ENCODE measurements at places on chromosomes 5 and 9.

DNA sequence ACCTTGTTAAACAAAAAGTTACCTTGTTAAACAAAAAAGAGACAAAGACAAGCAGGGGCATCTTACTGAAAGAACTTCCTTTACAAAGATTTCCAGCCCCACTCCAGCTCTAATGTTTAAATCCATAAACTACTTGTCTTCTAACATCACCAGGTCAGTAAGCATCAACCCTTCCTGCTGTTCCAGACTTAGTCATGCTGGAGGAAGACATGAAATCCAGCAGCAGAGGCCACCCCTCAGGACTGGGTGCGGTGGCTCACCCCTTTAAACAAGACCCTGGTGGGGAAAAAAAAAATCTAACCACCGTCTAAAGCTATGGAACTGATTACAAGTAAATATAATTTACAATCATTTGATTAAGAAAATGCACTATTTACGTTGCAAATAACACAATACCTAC, 9.1 kb downstream of the PDCL start:
- DNase-seq: no peak

DNA sequence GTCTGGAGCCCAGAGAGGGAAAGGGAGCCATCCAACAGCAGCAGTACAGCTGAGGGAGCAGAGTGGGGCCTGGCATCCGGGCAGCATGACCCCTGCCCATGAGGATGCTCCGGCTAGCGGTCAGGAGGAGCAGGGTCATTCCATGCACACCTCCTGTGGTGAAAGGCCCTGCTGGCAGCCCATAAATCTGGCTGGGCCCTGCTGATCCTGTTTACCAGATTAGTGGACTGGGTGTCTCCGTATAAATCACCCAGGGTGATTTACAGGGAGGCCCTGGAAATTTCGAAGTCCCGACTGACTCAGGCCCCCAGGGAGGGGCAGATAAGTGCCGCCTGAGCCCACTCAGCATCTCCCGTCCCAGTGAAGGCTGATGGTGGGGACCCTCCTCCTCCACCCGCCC, 117.6 kb upstream of the HAND1 start:
- DNase-seq: no peak

GRCh38 chr5:97501286-97501964, 318.4 kb upstream of the RIOK2 start:
- DNase-seq: no peak

GRCh38 chr9:2420543-2420942, 201.0 kb upstream of the VLDLR start:
- peak; percentile 98 for DNase-seq

DNA sequence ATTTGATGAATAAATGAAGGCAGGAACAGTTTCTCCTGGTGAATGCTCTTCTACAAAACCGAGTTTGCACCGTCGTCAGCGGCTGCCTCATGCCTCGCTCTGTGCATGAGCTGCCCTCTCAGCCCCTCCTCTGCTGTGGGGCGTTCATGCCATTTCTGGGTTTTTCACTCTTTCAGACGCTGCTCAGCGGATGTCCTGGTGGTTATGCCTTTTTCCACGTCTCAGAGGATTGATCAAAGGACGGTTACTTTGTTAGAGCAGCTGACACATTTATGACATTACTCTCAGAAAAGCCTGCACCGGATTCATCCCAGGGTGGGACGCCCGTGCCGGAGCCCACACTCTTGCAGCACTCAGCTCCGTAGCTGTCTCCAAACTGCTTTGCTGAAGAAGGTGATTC, 195.9 kb upstream of the PPP1R26 start:
- DNase-seq: no peak

GRCh38 chr5:68178579-68178978, 37.0 kb upstream of the PIK3R1 start:
- DNase-seq: no peak

GRCh38 chr9:101566904-101567724, 27.7 kb downstream of the PPP3R2 start:
- DNase-seq: no peak

DNA sequence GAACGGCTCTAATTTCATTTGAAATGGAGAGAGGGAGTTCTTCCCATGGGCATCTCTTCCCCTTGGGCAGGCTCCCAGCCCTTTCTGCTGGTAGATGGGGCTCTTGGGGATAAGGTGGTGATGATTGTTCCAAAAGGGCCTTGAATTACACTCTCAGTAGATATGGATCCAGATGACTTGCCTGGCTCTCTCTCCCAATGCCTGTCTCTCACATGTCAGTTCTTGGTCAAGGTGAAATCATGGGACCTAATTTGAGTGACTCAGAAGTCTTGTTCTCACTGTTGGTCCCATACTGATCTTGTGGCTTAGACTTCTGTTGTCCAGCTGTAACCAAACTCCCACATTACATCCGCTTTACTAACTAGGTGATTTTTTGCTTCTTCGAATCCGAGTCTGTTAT, 317.0 kb upstream of the RFX3 start:
- no peak for DNase-seq

DNA sequence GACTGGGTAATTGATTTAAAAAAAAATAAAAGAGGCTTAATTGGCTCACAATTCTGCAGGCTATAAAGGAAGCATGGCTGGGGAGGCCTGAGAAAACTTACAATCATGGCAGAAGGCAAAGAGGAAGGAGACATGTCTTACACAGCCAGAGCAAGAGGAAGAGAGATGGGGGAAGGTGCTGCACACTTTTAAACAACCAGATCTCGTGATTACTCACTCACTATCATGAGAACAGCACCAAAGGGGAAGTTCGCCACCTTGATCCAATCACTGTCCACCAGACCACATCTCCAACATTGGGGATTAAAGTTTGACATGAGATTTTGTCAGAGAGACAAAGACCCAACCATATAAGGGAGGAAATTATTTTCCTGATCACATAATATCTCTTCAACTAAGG, 138.8 kb upstream of the NR4A3 start:
- DNase-seq: no peak

- DNase-seq: no peak
Observed at GRCh38 chr9:89342948-89343347, 24.6 kb downstream of the SECISBP2 start.

DNA sequence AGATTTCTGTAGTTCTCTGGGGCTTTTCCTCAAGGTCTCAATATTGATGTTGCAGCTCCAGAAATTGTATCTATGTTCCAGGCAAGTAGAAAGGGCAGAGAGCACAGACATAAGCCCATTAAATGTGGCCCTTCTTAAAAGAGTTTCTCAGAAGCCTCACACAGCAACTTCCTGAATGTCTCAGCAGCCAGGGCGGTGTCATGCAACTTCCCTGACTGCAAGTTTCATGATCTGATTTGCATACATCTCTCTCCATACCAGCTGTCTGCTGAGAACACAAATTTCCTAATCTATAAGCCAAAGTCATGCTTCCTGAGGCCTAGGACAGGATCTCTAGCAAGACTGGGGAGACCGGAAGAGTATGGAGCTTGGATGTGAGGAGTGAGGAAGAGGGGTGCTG, 13.0 kb downstream of the RGS7BP start:
- no peak for DNase-seq

DNA sequence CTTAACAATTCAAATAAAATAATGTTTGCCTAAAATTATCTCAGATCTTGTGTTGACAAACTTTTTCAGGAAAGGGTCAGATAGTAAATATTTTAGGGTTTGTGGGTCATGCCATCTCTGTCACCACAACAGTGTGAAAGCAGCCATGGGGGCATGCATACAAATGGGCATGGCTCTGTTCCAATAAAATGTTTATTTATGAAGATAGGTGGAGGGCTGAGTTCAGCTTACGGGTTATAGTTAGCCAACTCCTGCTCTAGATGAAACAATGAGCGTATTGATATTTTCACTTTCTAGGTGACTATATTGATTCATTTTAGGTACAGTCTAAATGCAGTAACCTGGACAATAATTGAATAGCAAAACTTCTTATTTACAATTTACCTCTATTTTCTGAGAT, 533.8 kb upstream of the CLINT1 start:
- no peak for DNase-seq

- DNase-seq: no peak
Observed at GRCh38 chr5:9692576-9692975, 62.4 kb upstream of the TAS2R1 start.

DNA sequence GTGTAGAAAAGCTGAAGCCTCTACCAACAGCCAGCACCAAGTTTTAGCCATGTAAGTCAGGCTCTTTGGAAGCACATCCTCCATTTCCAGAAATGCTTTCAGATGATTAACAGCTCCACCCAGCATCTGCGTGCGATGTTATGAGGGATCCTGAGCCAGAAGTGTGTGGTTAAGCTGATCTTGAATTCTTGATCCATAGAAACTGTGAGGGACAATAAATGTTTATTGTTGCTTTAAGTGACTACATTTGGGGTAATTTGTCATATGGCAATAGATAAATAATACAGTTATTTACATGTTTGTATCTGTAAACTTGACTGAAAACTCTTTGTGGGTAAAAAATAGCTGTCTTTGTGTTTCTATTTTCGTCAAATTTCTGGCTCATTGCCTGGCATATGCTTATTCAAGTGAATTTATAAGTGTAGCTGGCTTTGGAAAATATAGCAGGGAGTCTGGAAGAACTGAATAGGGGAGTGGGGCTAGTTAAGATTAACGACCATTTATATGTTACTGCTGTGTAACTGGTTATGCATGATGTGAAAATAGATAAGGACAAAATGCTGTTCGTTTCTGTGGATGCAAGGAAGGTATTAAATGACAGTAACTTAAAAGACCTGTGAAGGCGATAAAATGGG, 234.1 kb downstream of the LRRC70 start:
- DNase-seq: no peak

DNA sequence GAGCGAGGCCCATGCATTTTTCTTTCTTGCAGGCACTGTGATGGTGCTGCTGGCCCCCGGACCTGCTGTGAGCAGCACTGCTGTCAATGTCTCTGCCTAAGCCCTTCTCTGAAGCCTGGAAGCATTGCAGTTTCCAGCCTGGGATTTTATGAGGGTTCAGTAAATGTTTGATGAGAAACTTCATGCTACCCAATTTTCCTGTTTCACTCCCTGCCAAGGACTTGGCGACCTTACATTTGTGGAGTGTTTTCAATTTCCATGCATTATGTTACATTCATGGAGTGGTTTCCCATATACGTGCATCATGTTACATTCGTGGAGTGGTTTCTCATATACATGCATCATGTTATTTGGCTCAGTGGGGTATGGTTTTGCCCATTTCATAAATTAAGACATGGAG, 90.7 kb upstream of the PTCH1 start:
- no peak for DNase-seq

GRCh38 chr9:6822696-6823095, 64.9 kb downstream of the KDM4C start:
- DNase-seq: no peak

DNA sequence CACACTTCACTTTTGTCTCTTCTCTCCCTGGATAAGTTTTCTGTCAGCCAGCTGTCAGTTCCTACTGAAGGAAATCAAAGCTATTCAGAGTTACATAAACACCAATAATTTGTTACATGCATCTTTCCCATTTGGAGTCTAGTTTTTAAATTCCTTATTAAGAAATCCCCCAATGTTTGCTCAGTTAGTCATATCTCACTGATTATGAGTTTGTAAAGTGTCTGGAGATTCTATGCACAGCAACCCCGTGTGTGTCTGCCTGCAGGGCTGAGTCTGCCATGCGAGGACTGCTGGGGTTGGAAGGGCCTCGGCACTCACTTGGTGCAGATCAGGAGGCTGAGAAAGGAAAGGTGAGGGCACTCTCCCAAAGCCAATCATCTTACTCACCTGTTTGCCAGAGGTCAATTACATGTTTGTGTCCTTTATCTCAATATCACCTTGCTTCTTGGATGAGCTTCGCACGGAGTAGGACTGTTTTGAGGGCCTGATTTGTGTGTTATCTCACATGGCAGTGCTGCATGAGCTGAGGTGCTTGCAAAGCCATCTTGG, 3.3 kb downstream of the ANKRD34B start:
- DNase-seq: no peak

GRCh38 chr5:142994218-142994617, 224.0 kb downstream of the ARHGAP26 start:
- no peak for DNase-seq

GRCh38 chr9:6417186-6417585, 4.2 kb downstream of the UHRF2 start:
- no peak for DNase-seq

GRCh38 chr5:145470396-145470979, 364.7 kb downstream of the PRELID2 start:
- no peak for DNase-seq

GRCh38 chr9:33130961-33131789, 36.0 kb downstream of the B4GALT1 start:
- DNase-seq: no peak

- no peak for DNase-seq
Observed at GRCh38 chr5:131528682-131529081, 106.3 kb downstream of the RAPGEF6 start.

All from NCI-H2081 treated with DMSO at 0.1 percent for 48 hours (cell line).